ENCODE measurements at places on chromosomes 13 and 19. TPM values are rescaled to one million over a fixed set of nuclear protein-coding genes. Genes with fewer than 3 reads are reported as not detected.

DNA sequence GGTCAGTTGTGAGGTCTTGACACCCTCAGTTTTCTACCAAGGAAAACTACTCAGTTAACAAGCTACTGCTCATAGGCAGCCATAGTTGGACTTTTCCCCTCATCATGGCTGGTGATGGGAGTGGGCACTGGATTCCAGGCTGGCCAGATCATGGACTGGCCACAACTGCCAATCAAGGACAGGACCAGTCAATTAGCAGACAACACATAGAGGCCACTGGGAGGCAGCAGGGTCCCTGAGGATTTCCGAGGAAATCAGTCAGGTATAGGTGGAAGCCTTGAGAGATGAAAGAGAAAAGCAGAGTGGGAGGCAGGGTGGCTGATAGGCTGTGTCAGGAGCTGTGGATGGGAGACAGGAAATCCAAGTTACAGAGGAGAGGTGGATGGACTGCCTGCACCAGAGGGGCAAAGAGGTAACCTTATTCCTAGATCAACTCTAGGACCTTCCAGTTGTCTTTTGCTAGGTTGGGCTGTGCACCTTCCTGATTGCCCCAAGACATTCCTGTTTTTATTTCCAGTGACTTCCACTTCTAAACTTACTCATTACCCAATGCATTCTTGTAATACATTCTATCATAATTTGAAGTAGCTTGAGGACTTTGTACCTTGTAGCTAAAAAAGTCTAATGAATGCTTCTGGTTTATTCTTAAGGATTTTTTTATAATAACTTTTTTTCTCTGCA lies 361.8 kb downstream of the KCNRG start:
- no peak for DNase-seq

GRCh38 chr19:55542292-55542855 lies 3.0 kb downstream of the SBK3 start:
- no peak for DNase-seq

GRCh38 chr13:75416327-75417011 lies 65.5 kb downstream of the TBC1D4 start:
- no peak for DNase-seq

PBX4 gene
- total RNA-seq, result 12.7 TPM

DNA sequence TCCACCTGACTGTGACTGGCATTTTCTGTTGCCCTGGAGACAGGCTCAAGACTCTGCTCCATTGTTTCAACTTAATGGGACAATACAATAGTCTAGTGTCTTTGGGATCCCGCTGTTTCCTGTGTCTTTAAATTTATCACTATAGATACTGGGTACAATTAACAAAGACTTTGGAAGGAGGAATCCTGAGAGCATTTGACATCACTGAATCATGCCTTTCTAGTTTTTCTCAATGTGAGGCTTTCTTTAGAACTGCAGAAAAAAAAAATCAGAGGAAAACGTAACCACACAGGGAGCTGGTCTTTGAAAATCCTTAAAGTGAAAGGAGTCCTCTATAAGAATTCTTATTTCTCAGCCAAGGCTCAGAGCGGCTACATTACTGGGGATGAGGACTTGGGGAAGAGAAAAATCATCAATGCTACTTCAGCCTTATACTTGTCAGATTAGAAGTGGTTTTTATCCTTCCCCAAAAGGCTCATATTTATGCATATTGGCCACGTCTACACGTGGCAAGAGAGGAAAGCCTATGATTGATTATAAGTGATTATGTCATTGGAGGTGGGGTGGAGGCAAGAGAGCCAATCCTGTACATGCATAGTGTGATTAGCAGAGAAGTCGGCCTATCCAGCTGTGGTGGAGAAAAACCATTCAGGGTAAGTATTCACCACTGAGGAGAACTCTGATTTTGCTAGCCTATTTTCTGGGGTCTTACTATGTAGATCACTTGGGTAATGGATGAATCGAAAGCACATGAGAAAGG lies 34.4 kb upstream of the UBL3 start:
- DNase-seq, result no peak

DNA sequence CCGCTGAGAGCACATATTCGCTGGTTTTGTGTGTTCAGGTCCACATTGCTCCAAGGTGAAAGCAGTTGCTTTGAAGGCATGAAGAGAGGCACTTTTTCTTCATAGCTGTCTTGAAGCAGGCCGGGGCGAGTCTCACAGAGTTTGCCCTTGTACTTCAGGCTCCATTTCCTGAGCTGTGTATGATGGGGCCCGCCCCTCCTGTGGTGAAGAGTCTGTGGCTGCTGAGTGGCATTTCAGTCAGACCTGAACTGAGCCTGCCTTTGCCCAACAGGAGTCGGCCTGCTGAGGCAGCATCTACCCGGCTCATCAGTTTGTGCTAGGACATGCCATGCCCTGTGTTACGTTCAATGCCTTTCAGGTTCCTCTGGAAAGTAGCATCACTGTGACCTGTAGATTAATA lies 44.4 kb upstream of the C1QTNF9 start:
- no peak for DNase-seq
